AG04449 (cell line): ENCODE measurements at places on chromosomes 7 and 10.
A peak's percentile ranks its signal among the peaks of the same experiment; 100 is the strongest.

GRCh38 chr7:131109011-131109758 is 218.5 kb upstream of the MKLN1 start:
- no peak for DNase-seq

- DNase-seq = no peak
Observed at GRCh38 chr7:123230603-123231002, 30.8 kb upstream of the SLC13A1 start.

DNA sequence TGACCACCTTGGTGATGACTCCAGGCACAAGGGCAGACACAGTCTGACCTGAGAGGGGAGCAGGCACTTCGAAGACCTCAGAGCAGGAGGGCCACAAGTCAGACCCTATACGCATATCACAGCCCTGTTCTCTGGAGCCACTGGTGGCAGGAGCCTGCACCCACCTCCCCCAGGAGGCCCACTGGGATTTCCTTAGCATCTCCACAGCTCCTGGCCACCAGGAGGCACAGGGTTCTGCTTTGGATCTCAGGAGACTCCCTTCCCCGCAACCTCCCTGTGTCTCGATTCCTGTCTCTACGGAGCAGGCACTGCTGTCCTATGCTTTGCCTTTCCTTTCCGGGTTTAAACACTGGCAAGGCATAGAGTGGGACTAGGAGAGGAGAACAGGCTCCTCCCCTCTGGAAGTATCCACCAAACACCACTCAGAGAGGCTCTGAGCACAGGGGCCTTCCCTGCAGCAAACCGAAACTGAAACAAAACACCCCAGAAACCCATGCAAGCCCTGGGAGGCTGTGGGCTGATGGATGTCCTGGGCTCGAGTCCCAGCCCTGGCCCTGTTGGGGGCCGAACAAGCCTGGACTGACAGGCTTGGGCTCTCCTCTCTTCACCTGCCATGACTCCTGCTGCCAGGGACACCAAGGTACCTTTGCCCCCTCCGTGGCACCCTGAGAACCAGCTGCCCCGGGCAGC is 166.3 kb downstream of the NEURL1 start:
- peak; percentile 53 for DNase-seq

GRCh38 chr7:96320442-96320841 is 1.5 kb downstream of the SLC25A13 start:
- no peak for DNase-seq

DNA sequence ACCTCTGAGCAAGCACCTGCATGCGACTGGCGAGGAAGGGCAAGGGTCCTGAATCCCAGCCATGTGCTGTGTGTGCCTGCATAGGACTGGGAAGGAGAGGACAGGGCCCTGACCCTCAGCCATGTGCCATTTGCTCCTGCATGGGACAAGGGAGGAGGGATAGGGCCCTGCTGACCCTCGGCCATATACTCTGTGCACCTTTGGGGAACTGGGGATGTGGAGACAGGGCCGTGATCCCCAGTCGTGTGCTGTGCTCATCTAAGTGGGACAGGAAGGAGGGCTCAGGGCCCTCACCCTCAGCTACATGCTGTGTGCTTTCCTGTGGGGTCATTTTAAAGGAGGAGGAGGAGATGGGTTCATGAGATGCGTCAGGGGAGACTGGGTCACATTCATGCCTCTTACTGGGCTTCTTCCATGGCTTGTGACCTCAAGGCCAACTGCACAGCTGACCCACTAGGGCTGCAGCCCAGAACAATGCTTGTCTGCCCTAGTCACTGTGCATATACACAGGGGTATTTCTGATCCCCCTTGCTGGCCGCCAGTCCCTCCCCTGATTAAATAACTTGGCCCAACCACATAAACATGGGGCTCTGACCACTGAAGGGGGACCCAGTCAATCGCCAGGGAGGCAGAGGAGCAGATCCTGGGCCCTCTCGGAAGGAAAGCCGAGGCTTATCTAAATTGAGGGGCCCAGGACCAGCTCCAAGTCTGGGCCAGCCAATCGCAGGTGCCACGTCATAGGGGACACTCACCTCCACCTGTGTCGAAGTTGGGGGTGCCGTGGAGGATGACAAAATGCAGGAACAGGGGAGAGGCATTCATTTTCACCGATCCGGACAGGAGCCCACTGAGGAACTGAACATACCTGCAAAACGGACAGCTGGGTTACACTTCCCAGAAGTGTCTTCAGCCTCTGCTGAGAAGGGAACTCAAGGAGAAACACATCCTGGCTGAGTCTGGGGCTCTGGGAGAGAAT is 167.3 kb downstream of the TNS3 start:
- DNase-seq = no peak

- no peak for DNase-seq
Observed at GRCh38 chr10:113506476-113506875, 46.4 kb upstream of the HABP2 start.

- DNase-seq = no peak
Observed at GRCh38 chr10:86644152-86644793, 10.1 kb upstream of the OPN4 start.

DNA sequence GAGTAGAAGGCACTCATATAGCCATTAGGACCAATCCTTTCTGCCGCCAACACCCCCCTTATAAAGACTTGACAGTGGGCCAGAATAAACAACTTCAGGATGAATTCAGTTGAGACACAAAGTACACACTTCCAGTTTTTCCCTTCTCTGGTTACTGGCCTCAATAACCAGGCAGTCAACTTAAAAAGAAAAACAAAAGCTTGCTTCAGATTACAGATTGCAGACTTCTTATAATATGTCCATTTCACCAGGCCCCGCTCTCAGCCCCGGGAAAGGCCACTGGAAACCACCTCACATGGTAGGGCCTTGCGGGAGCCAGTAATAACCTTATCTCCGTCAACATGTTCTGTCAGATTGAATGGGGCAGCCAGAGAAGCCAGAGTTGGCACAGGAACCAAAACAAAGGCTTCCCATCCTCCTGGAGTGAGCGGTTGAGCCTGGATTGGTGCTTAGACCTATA is 108.8 kb downstream of the EGFR start:
- DNase-seq = no peak

- DNase-seq = no peak
Observed at GRCh38 chr7:108525327-108525984, 479 bp downstream of the PNPLA8 start.

GRCh38 chr7:77467408-77467807 is 51.3 kb upstream of the GSAP start:
- DNase-seq = no peak

DNA sequence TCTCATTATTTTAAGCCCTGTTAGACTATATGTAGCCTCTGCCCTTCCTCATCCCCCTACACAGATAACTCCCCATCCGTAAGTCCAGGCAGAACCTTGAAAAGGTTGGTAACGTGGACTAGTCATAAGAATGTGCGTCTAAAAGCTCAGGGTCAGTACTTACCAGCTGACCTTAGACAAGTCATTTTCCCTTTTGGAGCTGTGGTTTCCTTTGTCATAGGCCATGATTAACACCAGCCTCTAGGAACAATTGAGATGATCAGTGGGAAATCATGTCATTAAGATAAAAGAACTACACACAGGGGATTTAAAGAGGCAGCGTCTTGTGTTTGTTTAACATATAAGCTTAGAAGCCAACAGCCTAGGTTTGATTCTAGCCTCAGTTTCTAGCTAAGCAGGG is 6.9 kb upstream of the UNC5B start:
- DNase-seq = no peak

DNA sequence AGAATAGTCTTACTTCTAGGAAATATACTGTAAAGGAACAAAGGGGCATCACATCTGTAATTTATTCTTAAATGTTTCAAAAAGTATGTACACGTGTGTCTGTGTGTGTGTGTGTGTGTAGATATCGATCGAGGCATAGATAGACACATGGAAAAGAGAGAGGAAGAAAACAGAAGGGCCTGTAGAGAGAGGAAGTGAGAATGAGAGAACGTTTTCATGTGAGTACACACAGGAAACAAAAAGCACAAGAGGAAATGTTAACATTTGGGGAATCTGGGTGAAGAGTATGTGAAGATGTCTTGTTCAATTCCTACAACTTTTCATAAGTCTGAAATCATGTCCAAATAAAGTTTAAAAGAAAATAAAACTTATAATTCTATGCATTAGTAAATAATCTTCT is 286.5 kb upstream of the SORCS1 start:
- DNase-seq = no peak

DNA sequence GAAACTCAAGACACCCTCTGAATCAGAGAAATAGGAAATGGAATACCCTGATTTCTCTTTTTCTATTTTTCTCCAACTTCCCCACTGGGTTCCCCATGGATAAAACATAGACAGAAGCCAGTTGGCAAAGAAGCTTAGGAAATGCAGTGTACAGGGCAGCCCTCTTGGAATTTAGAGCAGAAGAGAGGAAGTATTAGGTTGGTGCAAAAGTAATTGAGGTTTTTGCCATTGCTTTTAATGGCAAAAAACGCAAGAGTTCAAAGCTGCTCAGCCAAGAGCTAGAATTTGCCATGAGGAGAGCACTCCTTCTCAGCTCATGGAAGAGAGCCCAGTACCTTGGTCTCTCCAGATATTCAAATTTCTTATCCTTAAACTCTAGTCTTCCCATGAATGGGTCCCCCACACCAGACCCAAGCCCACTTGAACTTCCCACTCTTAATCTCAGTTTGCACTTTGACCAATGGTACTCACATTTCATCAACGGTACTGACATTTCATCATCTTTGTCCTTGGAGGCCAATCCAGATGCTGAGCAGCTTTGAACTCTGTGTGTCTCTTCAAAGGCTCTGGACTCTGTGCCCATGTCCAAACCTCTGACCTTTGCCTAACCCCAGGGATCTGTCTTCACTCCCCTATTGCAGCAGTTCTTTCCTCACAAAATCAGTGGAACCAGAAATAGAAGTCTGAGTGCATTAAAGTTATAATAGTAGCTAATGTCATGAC is 73.2 kb upstream of the PPP1R3C start:
- no peak for DNase-seq

DNA sequence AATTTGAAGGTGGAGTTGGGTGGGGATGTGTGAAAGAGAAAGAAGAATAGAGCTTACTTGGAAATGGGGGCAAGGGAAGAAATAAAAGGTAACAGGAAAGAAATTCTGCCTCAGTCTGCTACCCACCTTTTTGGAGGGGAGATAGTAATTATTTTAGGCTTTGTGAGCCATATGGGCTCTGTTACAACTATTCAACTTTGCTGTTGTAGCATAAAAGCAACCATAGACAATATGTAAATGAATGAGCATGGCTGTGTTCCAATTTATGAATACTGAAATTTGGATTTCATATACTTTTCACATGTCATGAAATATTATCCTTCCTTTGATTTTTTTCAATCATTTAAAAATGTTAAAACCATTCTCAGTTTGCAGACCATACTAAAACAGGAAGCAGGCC is 176.9 kb downstream of the HPSE2 start:
- no peak for DNase-seq

DNA sequence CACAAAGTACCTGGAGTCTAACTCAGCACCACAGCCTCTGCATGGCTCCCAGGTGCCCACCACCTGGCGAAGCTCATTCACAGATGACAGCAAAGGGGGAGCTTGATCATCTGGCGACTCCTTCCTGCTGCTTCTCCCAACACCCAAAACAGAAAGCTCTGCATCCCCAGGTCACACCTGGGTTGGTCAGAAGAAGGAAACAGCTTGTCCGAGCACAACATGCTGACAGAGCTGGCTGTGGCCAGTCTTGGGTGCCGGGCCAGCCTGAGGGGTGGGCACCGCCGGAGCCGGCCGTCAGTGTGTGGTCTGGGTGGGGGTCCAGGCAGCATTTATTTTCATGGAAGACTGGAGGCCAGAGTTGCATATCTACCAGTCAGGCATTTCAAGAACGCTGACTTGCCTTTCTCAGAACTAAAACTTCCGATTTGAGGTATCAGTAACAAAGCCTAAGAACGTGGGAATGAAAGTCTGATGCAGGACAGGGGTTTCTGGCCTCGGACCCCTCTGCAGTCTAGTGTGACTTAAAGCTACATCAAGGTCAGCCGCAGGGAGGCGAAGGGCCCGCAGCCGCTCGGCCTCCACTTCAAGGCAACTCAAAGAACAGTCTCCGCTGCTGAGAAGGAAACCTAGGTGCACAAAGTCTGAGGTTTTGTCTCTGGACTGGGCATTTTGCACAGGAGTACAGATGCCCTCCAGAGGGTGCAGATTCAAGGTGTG is 109.6 kb downstream of the CYTH3 start:
- no peak for DNase-seq

- peak; percentile 93 for DNase-seq
Observed at GRCh38 chr7:81298951-81299666, 380.3 kb upstream of the SEMA3C start.

- DNase-seq = no peak
Observed at GRCh38 chr7:42766782-42767423, 145.0 kb downstream of the C7orf25 start.

- no peak for DNase-seq
Observed at GRCh38 chr10:49242604-49243003, 54.4 kb upstream of the TMEM273 start.

GRCh38 chr10:74078037-74078436 is 72.6 kb downstream of the AP3M1 start:
- no peak for DNase-seq

GRCh38 chr10:52252307-52252706 is 61.8 kb upstream of the DKK1 start:
- no peak for DNase-seq

GRCh38 chr7:67306331-67306730 is 309.7 kb downstream of the TYW1 start:
- no peak for DNase-seq

DNA sequence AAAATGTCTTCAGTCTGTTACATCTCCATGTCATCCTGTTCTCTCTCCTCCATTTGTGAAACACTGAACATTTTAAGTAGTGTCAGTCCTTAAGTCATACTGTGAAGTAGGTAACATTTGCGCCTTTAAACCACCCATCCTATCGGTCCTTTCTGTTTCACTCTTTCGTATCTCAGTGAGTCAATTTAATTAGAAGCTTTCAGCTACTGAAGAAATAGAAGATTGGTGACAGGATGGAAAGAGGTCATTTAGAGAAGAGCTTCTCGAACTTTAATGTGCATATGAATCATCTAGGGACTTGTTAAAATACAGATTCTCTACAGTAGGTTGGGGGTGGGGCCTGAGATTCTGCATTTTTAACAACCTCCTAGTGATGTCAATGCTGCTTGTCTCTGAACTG is 113.4 kb downstream of the SRI start:
- DNase-seq = no peak

- no peak for DNase-seq
Observed at GRCh38 chr7:81594767-81595166, 175.1 kb downstream of the HGF start.

DNA sequence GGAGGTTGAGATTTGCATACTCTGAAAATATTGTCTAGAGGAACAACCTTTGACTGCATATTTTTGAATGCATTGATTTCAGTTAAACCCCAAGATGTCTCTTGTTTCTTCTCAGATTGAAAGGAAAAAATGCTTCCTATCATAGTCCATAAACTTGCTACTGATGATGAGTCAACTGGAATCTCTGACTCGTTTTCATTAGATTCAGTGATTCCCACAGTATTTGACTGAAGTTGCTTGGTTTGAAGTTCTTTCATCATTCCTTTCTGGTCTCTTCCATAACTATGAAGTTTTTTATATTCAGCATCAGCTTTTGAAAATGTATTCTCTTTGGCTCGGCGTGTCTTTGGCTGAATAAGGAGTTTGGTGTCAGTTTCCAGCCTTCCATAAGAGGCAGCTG is 10.7 kb downstream of the PEX1 start:
- DNase-seq = peak; percentile 16
